ENCODE measurements at places on chromosomes 1 and 21.
A peak's percentile ranks its signal among the peaks of the same experiment; 100 is the strongest.

DNA sequence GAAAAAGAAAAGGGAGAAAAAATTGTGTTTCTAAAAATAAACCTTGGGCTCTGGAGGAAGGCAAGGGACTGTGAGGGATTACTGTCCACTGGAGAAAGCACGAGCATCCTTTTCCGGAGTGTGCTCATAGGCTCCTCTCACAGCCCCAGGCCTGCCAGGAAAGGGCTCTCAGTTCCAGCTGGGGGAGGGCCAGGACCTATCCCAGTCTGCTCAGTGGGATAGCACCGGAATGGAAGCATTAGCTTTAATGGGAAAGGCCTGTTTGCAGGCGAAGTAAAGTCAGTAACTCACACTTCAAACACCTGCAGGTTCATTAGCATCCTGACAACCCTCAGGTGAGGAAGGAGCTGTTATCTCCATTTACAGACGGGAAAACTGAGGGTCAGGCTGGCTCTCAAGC, 113.9 kb upstream of the USP24 start:
- peak; percentile 46 for DNase-seq

- DNase-seq: no peak
These were observed 31.8 kb downstream of the DIPK1A start for GRCh38 chr1:92929461-92929860.

GRCh38 chr1:240946926-240947325, 335.0 kb upstream of the GREM2 start:
- peak; percentile 63 for DNase-seq

GRCh38 chr1:224632921-224633321, 16.8 kb downstream of the CNIH3 start:
- DNase-seq: no peak

- DNase-seq: no peak
These were observed 5.6 kb downstream of the ELK4 start for GRCh38 chr1:205626216-205626615.

DNA sequence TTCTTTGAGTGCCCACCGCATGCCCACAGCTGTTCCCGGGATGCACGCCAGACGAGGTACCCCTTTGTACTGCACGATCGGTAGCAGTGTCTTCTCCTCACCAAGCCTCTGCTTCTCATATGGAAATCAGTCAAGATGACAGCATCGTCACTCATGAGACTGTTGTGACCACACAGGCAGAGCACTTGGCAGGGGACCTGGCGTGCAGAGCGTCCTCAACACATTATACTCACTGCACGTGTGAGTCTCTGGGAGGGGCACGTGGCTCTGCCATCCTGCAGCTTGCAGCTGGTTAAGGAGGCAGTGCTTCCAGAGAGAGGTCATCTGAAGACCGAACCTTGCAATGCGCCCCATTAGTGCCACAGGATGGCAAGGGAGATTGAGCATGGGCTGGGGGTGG, 266.8 kb downstream of the NPHP4 start:
- no peak for DNase-seq

GRCh38 chr1:198167436-198167934, 10.7 kb downstream of the NEK7 start:
- DNase-seq: peak; percentile 15
